ENCODE measurements at places on chromosomes 1 and 21.

DNA sequence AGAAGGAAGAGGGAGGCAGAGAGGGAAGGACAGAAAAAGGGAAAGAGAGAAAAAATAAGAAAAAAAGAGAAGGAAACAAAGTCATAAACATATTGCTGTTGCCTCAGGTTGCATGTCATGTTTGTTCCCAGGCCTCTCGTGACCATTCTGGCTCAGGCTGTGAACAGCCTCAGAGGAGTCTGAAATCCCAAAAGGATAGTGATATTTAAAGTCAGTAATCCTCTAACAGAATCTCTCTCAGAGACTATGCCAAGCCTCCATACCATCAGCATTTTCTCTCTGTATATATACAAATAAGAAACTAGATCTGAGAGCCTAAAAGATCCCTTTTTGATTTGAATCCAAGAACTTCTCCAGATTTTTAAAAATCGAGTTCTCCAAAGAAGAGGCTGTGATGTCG lies 35.2 kb downstream of the GORAB start:
- no peak for DNase-seq

DNA sequence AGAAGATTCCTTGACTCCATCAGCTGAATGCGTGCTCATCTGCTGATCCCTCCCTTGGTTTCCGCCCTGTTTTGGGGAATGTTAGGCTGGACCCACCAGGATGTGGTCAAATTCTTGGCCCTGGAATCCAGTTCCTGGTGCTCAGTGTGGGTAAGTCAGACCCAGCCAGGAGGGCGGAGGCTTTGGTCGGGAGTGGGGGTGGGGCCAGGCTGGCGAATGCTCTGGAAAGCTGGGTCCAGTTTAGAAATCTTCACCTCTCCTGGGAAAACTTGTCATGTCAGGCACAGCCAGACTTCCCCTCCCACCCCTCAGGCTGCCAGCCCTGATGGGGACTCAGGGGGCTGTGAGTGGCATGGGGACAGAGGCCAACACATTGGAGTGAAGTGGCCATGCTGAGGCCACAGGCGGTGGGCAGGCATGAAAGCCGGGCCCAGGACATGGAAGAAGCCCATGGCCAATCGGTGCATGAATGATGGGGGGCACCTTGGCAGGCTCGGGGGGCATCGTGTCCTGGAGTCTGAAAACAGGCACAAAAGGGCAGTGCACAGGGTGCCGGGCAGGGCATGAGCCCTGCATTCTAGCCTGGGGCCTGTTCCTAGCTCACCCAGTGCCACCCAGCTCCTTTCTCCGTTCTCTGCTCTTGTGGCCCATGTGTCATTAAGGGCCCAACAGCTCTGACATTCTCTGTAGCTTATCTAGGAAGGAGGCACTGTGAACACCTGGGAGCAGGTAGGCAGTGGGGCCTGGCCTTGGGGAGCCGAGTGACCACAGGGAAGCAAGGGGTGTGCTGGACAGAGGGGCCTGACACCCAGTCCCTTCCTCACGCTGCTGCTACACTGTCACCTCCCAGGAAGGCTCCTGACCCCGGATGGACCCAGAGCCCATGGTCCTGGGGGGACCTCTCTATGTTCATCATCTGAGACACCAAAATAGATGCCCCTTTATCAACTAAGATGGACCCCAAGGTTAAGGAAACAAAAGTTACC lies 14.6 kb upstream of the PADI1 start:
- DNase-seq = no peak

DNA sequence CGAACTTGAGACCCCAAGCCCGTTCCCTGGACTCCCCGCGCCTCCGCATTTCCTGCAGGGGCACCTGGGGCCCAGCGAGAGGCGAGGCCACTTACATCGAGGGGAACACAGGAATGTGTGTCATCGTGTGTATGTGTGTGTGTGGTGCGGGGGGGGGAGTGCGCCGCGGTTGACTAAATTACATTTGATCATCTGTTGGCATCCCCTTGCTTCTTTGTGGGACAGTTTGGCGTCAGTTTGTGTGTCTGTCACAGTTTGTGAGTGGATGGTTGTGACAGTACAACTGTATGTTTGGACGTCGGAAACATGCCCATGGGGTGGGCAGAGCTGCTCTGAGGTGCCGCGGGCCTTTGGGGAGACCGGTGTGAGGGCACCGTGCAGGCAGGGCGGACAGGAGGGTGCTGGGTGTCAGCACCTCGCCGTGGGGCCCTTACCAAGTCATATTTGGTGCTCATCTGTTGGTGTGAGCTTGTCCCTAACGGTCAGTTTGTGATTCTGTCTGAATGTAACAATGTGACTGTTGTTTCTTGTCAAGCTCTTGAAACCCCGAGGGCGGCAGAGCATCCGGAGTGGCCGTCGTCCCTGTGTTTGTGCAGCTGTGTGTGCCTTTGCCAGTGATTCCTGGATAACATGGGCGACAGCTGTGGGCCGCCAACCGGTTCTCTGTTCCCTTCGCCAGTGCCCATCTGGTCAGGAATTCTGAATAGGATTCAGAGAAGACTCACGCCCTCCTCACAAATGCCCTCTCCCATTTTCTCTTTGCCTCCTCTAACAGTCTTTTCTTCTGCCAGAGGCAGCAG lies 899 bp downstream of the OPRD1 start:
- no peak for DNase-seq

DNA sequence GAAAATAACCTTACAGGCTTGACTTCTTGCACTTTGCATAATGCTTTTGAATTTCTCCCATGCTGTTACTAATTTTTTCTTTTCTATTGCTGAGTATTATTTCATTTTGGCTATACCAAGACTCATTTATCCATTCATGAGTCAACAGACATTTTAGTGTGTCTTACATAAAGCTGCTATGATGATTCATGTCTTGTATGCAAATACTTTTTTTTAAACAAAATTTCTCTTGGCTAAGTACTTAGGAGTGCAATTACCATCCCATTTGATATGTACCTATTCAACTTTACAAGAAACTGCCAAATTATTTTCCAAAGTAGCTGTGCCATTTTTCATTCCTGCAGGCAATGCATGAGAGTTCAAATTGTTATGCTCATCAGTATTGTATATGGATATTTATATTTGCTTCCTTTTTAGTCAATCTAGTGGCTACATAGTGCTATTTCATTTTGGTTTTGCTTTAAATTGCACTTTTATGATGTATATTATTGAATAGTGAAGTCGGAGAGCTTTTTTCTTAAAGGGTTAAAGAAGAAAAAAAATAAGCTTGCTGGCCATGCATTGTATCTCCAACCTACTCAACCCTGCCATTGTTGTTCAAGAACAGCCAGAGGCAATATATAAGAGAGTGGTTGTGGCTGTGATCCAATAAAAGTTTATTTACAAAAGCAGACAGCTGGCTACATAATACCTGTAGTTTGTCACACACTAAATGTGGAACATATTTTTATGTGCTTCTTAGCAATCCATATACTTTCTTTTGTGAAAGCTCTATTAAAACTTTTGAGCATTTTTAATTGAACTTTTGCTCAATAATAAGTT lies 862.8 kb downstream of the KCNT2 start:
- DNase-seq = no peak

GRCh38 chr1:53110370-53111072 lies 31.9 kb downstream of the SLC1A7 start:
- no peak for DNase-seq

All from CD4-positive, alpha-beta T cell treated with Interleukin-10 for 1 hour (primary cell).